ENCODE measurements at places on chromosomes 4 and X.

GRCh38 chr4:2742823-2743517, 13.2 kb downstream of the TNIP2 start:
- no peak for DNase-seq

DNA sequence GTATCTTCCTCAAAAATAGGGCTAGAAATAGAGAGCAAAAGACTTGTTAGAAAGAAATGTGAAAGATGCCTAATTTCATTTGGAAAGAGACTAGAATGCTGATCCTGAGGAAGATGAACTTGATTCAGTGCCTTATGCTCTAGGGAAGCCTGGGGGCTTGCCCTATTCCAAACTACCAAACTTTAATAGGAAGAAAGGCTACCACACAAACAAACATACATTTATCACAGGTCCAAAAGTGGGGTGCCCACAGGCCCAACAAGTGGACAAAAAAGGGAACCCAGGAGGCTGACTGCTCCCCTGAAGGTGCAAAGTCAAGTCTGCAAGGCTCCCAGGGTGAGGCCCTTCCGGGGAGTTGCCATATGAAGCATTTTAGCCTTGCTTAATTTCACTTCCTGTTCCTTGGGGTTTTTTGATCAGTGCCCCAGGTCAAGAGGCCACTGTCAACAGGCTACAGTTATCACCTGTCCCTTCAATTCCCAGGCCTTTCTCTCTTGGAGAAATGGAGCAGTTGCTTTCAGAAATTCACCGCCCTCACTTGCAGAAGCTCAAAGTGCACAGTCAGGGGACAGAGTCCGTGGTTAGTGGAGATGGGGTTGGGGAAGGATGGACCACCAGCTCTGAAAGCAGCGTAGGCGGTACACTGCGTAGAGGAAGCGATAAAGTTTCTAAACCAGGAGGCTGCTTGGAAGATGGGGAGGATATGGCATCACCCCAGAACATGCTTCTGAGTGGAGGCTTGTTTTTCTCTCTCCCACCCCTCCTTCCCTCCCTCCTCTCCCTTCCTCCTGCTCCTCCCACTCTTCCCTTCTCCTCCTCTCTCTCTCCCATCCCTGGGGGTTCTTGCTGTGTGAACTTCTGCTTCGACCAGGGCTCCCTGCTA, 36.4 kb downstream of the TMEM154 start:
- DNase-seq = no peak

DNA sequence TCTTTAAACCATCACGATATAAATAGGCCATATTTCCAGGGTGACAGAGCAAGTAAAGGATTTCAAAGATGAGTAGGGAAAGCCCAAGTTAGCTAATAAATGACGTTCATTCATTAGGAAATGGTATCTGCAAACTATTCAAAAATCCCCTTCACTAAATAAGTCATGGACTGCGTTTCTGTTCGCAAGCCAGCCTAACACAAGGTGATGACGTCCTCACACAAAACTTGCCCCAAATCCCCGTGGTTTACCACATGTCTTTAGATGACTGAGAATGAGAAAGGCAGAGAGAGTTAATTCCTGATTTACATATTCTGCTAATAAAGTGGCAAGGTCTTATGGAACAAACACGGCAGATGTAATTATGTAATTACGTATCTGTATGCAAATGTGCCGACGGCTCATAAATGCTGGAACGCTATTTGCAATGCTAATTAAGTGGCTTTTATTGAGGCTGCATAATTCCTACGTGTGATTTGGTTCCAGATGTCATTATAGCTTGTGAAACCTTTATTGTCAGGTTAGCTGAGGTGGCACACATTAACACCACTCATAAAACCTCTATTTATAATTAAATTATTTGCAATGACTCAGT, 437.7 kb upstream of the FRG1 start:
- no peak for DNase-seq

DNA sequence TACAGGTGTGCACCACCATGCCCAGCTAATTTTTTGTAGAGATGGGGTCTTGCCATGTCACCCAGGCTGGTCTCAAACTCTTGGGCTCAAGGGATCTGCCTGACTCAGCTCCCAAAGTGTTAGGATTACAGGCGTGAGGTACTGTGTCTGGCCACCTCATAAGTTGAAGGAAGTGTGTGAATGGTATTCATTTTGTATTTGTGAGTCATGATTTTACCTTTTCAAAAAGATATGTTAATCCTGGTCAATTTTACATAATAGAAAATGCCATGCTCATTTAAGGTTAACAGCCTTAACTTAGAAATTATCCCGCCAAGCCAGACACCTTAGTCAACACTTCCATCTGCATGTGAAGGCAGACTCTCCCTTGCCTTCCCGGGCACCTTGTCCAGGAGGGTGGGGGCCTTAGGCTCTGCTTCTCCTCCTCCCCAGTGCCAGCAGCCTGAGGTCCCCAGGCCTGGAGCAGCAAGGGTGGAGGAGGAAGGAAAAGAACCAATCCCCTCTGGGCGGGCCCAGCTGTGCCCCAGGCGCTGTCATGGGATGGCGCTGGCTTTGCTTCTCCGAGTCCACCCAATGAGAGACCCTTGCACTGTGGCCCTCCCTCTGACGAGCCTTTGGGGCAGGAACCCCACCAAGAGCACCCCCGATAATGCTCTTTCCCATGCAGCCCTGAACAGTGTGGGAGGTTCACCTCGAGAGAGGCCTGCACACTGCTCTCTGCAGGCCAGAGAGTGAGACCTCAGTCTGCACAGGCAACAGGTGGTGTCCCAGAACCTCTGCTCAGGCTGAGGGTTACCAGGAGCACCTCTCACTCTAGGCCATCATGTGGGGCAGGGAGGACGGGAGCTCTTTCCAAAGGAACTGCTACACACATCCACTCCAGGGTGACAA, 37.3 kb downstream of the RNF212 start:
- no peak for DNase-seq

- DNase-seq = no peak
Observed at GRCh38 chr4:121791481-121791880, 9.6 kb upstream of the EXOSC9 start.

Data from NCI-H524 (cell line).